GM12892 (cell line): ENCODE measurements at places on chromosomes 1 and 21.

DNA sequence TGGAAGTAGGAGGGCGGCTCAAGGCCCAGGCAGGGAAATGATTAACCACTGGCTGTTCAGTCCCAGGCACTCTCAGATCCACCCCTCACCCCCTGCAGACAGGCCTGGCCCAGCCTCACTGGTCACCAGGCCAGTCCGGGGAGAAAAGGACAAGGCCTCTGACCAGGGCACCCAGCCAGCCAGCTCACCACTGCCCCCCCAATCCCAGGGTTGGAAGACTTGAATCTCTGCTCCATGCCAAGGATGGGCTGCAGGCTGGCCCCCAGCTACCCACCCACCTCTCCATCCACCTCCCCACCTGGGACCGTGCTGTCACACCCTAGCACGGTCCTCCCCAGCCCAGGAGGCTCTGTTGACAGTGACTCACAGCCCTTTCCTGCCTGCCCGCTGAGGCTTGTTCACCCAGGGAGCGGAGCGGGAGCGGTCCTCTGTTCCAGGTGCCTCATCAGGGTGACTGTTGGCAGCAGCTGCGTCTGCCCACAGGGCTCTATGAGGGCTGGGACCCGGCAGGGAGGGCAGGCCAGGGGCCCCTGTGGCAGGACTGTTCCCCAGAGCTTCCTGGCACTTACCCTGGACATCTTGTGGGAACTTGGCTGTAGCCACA lies 2.2 kb downstream of the LAD1 start:
- DNase-seq: no peak

- no peak for DNase-seq
These were observed 8.1 kb upstream of the INAVA start for GRCh38 chr1:200886594-200886993.

GRCh38 chr1:3712573-3713535 lies 39.4 kb upstream of the CCDC27 start:
- no peak for DNase-seq

GRCh38 chr1:93532780-93533378 lies 85.0 kb downstream of the FNBP1L start:
- DNase-seq: no peak

GRCh38 chr1:228169345-228169744 lies 3.7 kb downstream of the IBA57 start:
- no peak for DNase-seq

- DNase-seq: no peak
These were observed 17.4 kb downstream of the PIK3C2B start for GRCh38 chr1:204477036-204477740.

- DNase-seq: no peak
These were observed 138.4 kb downstream of the PAPPA2 start for GRCh38 chr1:176601348-176601747.

DNA sequence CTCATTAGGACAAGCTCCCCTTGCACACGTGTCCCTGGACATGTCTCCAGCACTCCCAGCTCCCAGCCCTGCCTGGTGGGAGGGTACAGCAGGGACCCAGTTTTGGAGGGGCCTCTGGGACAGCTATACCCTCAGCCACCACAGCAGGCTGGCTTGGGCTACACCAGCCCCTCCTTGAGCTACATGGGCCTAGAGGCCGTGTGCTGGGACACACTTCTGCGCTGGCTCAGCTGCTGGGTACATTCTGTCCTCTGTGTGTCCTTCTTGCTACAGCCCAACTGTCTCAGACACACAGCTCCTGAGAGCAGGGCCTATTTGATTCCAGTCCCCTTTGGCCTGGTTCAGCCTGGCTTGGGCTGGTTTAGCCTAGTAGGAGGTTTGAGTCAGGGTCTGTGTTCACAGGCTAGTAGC lies 26.7 kb downstream of the DMAP1 start:
- DNase-seq: no peak

GRCh38 chr1:206048582-206048981 lies 4.4 kb upstream of the RHEX start:
- DNase-seq: no peak

GRCh38 chr1:206939841-206940587 lies 6.3 kb downstream of the PIGR start:
- DNase-seq: no peak

GRCh38 chr1:205667909-205668643 lies 12.2 kb downstream of the SLC45A3 start:
- no peak for DNase-seq

GRCh38 chr1:76508871-76509270 lies 358.4 kb upstream of the ST6GALNAC5 start:
- no peak for DNase-seq

DNA sequence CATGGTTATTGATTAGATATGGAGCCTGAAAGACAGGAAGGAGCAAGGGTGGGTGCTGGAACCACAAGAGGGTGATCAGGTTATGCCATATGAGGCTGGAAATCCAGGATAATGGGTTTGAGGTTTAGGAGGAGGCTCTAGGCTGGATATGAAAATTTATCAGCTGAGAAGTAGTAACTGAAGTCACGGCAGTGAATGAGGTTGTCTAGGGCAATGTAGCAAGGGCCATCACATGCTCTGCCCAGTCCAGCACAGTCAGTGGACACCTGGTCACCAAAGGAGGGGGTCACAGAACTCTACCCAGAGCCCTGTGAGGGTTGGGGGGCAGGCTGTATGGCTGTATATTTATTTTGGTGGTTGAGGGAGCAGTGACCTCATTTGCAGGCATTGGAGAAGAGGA lies 10.5 kb upstream of the TMEM61 start:
- DNase-seq: no peak

DNA sequence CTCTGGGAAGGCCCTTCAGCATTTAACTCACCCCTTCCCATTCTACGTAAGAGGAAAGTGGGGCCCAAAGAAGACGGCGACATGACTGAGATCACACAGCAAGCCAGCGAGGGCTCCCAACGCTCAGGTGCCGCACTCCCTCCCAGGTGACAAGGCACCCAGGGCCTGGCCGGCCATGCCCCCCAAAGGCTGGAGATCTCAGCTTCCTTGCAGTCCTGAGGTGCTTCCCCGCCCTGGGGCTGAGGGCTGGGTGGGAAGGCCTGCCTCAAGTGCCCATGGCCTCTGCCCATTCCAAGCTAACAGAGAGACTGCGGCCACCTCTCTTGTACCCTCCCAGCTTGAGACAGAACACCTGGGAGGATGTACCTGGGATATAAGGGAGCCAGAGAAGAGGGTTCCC lies 1.0 kb upstream of the CRYBG2 start:
- no peak for DNase-seq
